ENCODE measurements at places on chromosomes 1 and 21.

DNA sequence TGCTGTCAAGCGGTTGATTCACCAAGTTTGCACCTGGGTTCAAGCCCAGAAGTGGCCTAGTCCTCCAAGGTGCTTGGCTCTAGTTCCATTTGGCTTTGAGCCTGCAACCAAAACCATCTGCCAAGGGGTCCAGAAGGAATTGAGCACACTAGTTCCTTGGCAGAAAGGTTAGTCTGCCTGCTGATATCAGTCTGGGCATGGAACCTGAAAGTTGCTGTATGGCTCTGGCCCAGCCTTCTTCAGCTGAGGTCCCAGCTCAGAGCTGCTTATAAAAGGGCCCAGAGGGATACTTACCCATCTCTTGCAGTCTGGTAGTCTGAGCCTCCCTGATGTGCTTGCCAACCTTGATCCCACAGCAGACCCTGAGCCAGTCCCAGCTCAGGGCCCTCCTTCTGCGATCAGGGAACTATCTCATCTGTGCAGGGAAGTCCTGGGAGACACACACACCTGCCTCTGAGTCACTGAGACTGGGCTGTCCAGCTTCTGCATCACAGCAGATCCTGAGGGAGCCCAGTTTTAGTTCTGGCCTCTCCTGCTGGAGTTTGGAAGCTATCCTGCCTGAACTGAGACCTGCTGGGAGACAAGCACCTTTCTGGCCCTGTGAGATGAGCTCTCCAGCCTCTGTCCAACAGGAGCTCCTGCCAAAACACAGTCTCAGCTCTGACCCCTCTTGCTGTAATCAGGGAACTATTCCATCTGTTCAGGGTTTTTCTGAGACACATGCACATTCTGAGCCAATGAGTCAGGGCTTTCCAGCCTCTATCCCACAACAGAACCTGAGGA, 75.8 kb downstream of the CTH start:
- no peak for DNase-seq

DNA sequence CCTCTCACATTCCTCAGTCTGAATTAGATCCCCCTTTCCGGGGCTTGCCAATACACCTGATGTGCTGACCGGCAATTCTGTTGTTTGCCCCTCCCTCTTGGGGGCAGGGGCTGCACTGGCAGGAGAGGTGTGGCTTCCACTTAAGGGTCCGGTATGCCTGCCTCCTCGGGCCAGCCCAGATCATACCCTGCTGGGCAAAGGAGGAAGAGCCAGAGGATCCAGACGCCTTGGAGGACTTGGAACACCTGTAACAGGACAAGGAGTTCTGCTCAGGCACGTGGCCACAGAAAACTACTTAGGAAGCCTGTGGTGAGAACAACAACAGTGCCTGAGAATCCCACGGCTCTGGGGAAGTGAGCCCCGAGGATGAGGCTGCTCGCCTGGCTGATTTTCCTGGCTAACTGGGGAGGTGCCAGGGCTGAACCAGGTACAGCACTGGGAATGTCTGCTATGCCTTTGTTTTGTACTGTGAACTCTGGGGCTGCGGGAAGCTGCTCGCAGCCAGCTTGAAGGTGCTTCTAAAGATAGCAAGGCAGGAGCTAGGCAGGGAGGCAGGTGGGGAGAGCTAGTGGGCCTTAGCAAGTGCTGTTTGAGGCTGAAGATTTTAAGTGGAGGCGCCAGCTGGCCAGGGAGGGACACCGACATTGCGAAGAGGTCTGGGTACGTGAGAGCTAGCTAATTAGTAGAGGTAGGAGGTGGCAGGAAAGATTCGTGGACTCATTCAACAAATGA, at the start of gene SMPDL3B:
Gene SMPDL3B, plus strand, starts transcription at position 183 of the 732 bp plus-strand sequence. Its CDS starts 184 bp downstream, at position 367.
- DNase-seq: no peak

- DNase-seq: no peak
Measured at GRCh38 chr1:157269656-157270375, 131.6 kb upstream of the ETV3 start.

DNA sequence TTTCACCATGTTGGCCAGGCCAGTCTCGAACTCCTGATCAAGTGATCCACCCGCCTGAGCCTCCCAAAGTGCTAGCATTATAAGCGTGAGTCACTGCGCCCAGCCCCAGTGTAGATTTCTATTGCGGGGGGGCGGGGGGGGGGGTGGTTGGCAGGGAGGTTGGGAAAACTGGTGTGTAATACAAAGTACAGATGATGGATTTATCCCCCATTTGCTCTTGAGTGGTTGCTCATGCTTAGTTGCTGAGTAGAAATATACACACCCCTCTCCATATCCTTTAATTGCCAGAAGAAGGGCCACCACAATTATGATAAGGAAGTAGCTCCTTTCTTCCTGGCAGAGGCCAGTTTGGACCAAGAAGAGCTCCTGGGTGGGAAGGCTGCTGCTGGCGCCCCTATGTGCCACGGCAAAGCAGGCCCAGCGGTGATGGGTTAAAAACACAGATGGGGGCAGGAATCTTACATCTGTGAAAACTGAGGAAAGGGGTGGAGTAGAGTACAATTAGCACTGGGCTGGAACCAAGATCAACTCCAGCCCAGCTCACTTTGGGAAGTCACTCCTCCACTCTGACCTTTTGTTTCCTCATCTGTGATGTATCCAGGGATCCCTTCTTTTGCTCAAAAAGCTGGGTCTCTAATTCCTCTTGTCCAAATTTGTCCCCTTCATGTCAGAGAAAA, 55.2 kb downstream of the MRPL37 start:
- no peak for DNase-seq

GRCh38 chr1:201916649-201917249, 28.1 kb downstream of the SHISA4 start:
- DNase-seq: no peak

GRCh38 chr1:67020304-67020703, 33.6 kb downstream of the SLC35D1 start:
- DNase-seq: no peak

DNA sequence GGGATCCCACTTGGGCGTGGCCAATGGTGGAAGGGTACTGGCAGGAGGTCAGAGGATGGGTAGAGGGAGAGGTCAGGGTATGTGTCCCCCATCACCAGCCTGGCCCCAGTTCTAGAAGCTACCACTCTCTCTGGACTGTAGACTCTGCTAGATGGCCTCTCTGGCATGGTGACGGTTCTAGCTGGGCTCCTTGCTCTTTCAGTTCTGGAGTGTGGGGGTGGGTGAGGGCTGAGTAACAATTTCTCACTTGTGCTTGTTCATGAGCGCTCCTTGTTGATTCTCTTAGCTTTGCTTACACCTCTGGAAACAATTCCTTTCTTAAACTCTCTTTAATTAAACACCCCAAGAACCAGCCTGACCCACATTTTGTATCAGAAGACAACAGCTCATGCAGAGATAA, 25.3 kb upstream of the EXOSC10 start:
- no peak for DNase-seq

DNA sequence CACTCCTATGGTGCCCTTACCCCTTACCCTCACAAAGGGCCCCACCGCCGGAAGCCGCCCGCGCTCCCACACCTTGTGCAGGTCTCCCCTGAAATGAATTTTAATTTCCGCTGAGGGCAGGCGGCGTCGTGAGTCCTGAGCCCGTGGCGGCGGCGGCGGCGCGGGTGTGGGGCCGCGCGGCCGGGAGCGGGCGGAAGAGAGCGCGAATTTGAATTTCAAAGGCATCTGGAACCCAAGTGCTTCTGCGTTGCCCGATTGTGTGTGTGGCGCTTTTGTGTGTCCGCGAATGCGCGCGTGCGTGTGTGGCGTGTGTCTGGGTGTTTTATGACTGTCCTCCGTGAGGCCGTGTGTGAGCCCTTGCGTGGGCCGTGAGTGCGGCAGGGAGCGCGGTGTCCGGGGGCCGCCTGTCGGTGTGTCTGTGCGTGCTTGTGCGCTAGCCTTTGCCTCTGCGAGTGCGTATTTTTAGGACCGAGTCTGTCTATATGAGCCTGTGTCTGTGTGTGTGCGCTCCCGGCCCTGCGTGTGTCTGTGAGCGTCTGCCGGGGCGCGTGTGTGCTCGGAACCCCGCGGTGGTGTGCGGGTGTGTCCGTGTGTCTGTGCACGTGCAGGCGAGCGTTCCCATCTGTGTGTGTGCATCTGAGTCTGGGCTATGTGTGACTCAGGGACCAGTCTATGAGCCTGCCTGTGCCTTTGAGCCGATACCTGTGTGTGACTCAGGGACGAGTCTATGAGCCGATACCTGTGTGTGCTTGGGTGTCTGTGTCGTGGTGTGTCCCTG, 7.9 kb upstream of the ADGRB2 start:
- DNase-seq: no peak

GRCh38 chr1:56190806-56191365, 388.5 kb downstream of the PLPP3 start:
- DNase-seq: no peak

- DNase-seq: no peak
Measured at GRCh38 chr1:232386721-232387510, 243.0 kb downstream of the SIPA1L2 start.

- DNase-seq: no peak
Measured at GRCh38 chr1:242674951-242675645, 150.6 kb upstream of the PLD5 start.

- DNase-seq: no peak
Measured at GRCh38 chr1:212754193-212754592, 37.4 kb downstream of the NSL1 start.

DNA sequence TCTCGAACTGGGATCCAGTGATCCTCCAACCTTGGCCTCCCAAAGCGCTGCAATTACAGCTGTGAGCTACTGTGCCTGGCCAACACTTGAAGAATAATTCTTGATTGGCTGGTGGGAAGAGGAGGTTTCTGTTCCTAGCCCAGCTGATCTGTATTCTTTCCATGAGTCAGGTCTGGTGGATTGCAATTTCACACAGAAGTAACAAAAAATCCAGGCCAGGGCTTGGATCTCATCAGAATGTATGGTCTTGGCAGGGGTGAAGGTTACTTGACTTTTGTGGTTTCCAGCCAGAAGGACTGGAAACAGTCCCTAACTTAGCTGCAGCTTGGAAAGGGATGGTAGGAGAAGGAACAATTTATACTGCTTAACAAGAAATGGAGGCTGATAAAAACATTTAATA, 5.1 kb upstream of the HP1BP3 start:
- DNase-seq: no peak

GRCh38 chr1:193222056-193222615, 35.7 kb upstream of the B3GALT2 start:
- no peak for DNase-seq

DNA sequence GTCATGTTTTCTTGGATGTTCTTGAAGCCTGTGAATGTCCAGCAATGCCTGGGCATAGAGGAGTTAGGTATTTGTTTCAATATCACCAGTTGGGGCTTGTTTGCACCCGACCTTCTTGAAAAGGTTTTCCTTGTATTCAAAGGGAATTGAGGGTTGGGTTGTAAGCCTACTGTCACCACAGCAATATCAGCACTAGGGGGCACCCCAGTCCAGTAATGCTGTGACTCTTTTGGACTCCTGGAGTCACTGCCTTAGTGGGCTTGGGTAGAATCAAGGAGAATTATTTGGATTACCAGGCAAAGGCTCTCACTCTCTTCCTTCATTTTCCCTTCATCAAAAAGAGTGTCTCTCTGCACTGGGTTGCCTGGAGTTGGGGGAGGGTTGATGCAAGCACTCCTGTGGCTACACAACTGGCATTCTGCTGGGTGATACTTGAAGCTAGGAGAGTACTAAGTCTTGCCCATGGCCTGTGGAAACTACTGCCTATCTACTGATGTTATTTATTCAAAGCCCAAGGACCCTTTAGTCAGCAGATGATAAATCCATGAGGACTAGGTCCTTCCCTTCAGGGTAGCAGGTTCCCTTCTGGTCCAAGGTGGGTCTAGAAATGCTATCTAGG, 34.5 kb downstream of the OR10R2 start:
- DNase-seq: peak; percentile 44

DNA sequence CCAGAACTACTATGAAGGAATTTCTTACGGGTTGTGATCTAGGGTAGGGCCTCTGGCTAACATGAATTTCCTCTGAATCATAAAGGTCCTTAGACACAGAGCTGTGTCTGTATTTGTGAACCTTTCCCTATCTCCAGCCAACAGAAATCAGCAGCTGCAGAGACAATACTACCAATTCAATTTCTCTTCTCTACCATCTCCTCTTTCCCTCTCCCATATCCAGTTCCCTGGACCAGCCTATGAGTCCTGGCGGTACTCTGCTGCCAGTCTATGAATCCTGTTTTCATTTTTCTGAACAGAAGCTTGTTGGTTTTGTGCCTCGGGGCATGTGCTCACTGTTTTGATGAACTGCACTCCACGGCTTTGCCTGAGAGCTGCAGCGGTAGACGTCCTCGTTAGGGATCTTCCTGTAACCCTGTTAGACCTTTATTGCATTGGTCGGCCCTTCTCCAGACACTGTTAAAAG, 458.0 kb upstream of the VAMP3 start:
- DNase-seq: no peak

- no peak for DNase-seq
Measured at GRCh38 chr21:29708401-29708800, 231.4 kb downstream of the GRIK1 start.

DNA sequence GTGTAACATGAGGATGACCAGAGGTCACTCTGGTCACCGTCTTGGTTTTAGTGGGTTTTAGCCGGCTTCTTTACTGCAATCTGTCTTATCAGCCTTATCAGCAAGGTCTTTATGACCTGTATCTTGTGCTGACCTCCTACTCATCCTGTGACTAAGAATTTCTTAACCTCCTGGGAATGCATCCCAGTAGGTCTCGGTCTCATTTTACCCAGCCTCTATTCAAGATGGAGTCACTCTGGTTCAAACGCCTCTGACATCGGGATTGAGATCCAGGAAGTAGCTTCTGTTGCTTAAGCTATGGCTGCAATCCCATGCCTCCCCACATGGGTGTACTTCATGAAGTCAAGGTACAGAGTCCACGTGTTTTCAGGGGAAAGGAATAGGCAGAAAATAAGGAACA, 19.9 kb downstream of the FMN2 start:
- no peak for DNase-seq

- no peak for DNase-seq
Measured at GRCh38 chr1:37561133-37562132, 4.7 kb downstream of the DNALI1 start.

GRCh38 chr1:5949085-5949760, 43.0 kb downstream of the NPHP4 start:
- DNase-seq: no peak

GRCh38 chr1:89761338-89761737, 59.5 kb upstream of the LRRC8D start:
- DNase-seq: no peak

DNA sequence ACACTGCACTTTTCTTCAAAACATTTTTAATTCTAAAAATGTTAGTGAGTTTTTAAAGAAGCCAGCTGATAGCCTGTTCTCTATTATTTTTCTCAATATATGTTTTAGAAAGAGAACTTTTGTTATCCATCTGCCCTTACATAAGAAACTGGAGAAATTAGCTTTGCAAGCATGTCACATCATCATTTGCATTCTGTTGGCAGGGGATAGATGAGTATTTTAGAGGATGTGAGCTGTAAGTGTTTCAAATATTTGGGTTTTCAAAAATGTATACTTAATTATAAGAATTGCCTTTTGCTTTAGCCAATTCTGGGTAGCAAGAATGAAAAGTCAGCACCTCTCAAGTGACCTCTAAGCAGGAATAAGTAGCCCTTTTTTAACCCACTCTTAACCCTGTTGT, 7.4 kb downstream of the NFIA start:
- DNase-seq: no peak

- DNase-seq: no peak
Measured at GRCh38 chr1:7899741-7900140, 40.9 kb downstream of the TNFRSF9 start.
